ENCODE measurements at places on chromosomes 3 and 15. TPM values are rescaled to one million over a fixed set of nuclear protein-coding genes. Genes with fewer than 3 reads are reported as not detected.

The GNAT1 gene
- total RNA-seq, result not detected

The INSYN1 gene
- not detected for total RNA-seq

DNA sequence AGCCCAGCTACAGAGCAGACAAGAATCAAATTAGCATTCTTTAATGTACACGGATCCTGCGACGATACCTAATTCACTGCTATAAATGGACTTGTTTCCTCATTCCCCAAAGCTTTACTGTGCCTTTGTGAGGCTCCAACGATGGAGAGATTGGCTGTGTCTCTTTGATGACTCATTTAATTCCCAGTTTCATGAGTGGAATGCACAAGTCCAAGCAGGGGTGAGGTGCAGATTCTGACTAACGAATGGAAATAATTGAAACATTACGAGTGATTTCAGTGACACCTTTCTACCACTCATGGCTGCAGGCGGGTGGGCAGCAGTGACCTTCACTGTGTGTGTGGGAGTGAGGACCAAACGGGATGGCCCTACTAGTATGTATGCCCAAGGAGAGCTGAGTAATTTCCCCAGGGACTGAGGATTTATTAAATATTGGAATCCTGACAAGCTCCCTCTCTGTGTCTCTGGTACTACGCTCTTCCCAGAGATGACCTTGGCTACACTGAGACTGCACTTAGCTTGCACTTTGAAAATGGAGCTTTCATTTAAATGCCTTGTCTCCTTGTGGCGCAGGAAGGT lies 156.7 kb downstream of the CACNA2D3 start:
- DNase-seq, result no peak
- no peaks in the 10 kb centered on the region for H3K4me1 ChIP-seq
- no peaks in the 10 kb centered on the region for H3K36me3 ChIP-seq
- H3K27ac ChIP-seq, result no peak overlapping the region

GRCh38 chr3:66465587-66465986 lies 35.2 kb downstream of the LRIG1 start:
- peaks cover 14% of the 10 kb centered on the region for H3K36me3 ChIP-seq
- peaks cover 50% of the 10 kb centered on the region for H3K4me1 ChIP-seq
- no peak for DNase-seq
- H3K27me3 ChIP-seq, result no peaks in the 10 kb centered on the region
- H3K27ac ChIP-seq, result no peak overlapping the region
- no peak overlapping the region for H3K4me3 ChIP-seq

DNA sequence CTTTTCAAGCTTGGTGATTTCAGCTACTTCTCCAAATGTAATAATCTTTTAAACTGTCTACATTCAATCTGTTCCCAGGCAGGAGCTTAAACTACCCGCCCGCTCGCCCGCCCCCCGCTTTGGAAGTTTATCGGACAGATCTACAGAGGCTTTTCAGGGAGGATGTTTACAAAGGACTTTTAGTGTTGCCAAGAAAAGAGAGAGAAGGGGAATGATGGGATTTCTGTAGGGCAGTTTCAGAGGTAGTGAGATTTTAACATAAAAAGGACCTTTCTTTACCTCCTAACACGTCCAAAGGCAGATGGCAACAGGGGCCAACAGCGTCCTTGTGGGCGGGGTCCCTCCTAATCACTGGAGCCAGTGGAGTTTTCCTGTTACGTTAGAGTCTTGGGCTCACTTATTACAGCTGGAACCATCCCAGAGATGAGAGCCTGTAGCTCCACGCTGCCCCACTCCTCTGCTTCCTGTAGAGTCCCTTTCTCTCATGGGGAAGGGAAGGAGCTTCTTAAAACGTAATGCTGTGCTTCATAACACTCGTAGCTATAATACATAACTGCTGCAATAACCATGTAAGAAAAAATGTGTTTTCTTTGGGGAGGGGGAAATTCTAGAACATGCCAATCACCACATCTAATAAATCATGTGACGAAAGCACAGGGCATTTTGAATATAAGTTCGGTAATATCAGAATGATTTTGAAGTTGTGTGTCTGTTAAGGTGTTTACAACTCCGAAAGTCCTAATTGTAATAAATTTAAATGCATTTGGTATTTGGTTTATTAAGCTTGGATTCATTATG lies 30.9 kb downstream of the HES1 start:
- DNase-seq, result no peak
- peaks cover 8% of the 10 kb centered on the region for H3K27me3 ChIP-seq
- H3K36me3 ChIP-seq, result no peaks in the 10 kb centered on the region
- no peak overlapping the region for H3K27ac ChIP-seq
- no peak overlapping the region for H3K4me3 ChIP-seq

DNA sequence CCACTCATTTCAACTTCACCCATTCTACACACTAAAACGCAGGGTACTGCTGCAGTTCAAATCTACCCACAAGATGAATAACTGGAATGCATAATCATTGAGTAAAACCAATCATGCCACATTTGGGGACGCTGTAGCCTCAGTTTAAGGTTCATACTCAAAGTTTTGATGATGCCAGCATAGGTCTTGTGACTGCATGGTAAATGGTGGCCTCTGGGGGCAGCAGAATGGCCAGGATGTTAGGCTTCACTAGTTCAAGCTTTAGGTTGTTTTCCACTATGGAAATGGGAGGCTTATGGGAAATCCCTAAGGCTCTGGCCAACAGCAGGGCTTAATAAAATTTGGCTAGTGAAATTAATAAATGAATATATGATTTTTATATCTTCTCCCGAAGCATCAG lies 104.3 kb upstream of the TSC22D2 start:
- peak; percentile 26 for DNase-seq
- H3K27ac ChIP-seq, result no peak overlapping the region
- H3K27me3 ChIP-seq, result peaks cover 28% of the 10 kb centered on the region
- no peaks in the 10 kb centered on the region for H3K4me1 ChIP-seq
- H3K36me3 ChIP-seq, result no peaks in the 10 kb centered on the region
- H3K4me3 ChIP-seq, result no peak overlapping the region

The FGF12 gene
- not detected for total RNA-seq

GRCh38 chr15:69194025-69194827 lies 33.8 kb downstream of the GLCE start:
- no peak overlapping the region for H3K4me3 ChIP-seq
- H3K4me1 ChIP-seq, result peaks cover 3% of the 10 kb centered on the region
- H3K27me3 ChIP-seq, result no peaks in the 10 kb centered on the region
- no peak overlapping the region for H3K27ac ChIP-seq

DNA sequence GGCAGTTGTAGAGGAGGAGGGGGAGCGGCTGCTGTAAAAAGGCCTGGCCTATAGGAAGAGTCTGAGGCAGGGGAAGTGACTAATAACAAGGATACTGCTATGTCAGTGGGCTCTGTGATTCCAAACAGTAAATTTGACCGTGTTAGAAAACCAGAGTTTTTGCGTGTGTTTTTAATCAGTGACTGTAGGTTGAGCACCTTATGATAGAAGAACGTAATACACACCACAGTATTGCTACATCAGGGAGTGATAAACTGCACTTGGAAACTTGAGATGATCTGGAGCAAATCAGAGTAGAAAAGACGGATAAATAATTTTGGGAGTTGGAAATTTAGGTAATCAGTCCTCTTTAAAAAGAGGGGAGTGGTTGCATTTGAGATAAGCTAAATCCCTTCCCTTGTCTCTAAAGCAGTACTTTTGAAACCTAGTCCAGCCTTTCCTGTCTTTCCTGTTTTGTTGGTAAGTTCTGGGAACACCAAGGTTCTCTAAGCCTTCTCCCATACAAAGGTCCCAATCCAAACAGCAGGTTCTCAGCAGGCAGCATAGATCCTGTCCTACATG lies 130.5 kb upstream of the NR2E3 start:
- H3K27me3 ChIP-seq, result peaks cover 12% of the 10 kb centered on the region
- no peak overlapping the region for H3K4me3 ChIP-seq
- no peaks in the 10 kb centered on the region for H3K36me3 ChIP-seq
- H3K4me1 ChIP-seq, result peaks cover 15% of the 10 kb centered on the region
- no peak for DNase-seq
- no peak overlapping the region for H3K27ac ChIP-seq

DNA sequence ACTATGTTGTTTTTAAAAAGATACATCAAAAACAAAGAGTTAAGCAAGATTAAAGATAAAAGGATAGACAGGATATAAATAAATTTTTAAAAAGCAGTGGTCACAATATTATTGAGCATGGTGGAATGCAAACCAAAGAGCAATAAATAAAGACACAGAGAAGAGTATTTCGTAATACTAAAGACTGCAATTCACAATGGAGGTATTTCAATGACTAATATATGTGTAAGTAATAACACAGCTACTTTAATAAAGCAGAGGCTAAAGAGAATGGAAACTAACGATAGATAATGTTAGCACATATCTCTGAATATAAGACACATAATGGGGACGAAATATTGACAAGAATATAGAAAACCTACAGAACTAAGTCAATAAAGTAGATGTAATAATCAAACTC lies 219.6 kb downstream of the WDR72 start:
- H3K4me3 ChIP-seq, result no peak overlapping the region
- H3K27me3 ChIP-seq, result no peaks in the 10 kb centered on the region
- no peak overlapping the region for H3K27ac ChIP-seq

- no peaks in the 10 kb centered on the region for H3K4me1 ChIP-seq
- no peak overlapping the region for H3K4me3 ChIP-seq
- peak; percentile 29 for DNase-seq
These were observed 114.1 kb upstream of the DNAJC19 start for GRCh38 chr3:181103605-181104004.

DNA sequence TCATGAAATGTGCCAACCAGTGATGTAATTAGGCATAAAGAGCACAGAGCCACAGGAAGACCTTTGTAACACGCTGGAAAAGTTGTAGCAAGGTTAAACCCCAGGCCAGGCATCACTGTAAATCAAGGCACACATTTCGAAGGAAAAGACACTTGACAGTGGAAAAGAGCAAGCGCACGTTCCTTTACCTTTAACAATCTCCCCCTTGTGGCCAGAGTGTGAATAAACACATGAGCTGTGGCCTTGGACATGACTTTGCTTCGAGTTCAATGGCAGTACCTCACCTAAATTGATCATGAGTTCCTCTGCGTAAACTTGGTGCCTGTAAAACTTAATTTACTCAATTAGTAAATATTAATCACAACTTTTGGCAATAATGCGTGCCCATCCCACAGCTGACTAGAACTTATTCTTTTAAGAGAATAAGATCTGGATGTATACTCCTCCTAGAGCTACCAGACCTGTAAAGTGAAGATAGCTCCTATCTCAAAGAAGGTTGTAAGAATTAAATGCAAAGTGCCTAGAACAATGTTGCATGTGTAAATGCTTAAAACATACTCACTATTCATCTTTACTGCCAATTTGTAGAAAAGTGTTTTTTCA lies 757.0 kb upstream of the NECTIN3 start:
- no peak overlapping the region for H3K27ac ChIP-seq
- peaks cover 2% of the 10 kb centered on the region for H3K4me1 ChIP-seq
- DNase-seq, result peak; percentile 66
- H3K27me3 ChIP-seq, result no peaks in the 10 kb centered on the region

GRCh38 chr3:71662056-71662455 lies 63.1 kb downstream of the EIF4E3 start:
- no peak for DNase-seq
- no peaks in the 10 kb centered on the region for H3K27me3 ChIP-seq
- H3K36me3 ChIP-seq, result peaks cover 11% of the 10 kb centered on the region
- no peak overlapping the region for H3K27ac ChIP-seq
- H3K4me3 ChIP-seq, result no peak overlapping the region

GRCh38 chr3:189572249-189572648 lies 58.9 kb upstream of the TP63 start:
- no peak for DNase-seq
- no peak overlapping the region for H3K27ac ChIP-seq
- H3K4me1 ChIP-seq, result peaks cover 41% of the 10 kb centered on the region
- H3K27me3 ChIP-seq, result no peaks in the 10 kb centered on the region
- H3K36me3 ChIP-seq, result no peaks in the 10 kb centered on the region

- H3K4me3 ChIP-seq, result no peak overlapping the region
- H3K27ac ChIP-seq, result no peak overlapping the region
- no peaks in the 10 kb centered on the region for H3K36me3 ChIP-seq
These were observed 225.6 kb upstream of the ATP11B start for GRCh38 chr3:182567700-182568099.

DNA sequence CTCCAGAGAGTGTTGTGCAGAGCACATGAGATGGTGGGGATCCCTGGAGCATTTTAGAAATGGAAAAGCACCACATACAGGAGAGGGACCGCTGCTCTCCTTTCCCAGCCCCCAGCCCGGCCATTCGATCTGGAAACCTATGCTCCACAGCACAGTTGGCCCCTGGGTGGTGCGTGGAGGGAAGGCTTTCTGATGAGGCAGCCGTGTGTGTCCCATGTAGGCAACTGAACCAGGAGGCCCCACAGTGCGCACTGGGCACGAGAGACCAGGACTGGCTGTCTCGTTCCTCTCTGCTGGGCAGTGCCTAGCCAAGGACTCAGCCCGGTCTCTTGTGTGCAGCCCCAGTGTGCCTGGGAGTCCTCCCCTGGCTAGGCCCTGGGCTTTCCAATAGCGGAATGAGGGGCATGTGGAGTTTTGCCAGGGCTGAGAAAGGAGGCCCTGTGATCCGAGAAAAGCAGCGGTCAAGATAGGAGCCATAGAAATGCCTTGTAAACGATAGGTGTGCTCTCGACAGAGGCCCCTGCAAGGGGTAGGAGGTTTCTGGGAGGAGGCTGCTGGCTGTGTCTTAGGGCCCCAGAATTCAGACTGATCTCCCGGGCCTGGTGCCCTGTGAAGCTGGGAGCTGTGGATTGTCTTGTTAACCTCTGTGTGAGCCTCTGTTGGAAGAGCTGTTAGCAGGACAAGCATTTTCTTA lies 39.0 kb downstream of the CHDH start:
- H3K27ac ChIP-seq, result no peak overlapping the region
- no peak for DNase-seq
- H3K36me3 ChIP-seq, result no peaks in the 10 kb centered on the region
- H3K4me3 ChIP-seq, result no peak overlapping the region

DNA sequence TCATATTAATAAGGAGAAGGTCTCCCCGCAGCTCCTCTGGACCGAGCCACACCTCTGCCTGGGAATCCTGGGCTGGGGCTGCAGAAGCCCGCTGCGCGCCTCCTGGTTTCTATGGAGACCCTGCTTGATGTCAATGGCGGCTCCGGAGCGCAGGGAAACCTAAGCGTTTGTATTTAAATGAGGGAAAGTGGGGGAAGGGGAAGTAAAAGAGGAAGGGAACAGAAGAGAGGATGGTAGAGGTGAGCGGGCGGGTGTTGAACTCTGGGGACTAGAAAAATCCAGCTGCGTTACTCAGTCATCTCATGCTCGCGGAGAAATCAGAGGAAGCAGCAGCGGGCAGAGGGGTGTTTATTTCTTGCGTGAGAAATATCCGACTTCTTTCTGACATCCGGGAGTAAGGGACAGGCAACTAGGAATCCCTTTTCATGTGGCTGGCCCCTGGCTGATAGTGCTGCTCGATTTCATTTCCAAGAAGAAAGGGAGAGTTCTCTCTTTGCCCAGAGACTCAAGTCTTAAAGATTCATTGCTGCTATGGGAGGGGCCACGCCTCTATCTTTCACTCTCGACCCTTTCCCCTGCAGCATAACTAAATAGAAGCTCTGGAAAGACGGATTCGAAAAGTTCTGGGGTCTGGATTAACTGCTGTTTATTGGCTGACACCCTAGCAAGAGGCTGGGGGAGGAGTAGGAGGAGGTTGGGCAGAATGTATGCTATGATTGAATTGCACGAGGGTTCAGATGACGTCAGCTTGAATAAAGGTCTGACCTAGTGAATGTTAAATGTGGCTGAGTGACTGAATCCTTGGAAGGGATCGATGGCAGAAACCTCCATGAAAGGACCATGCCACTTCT lies 110.5 kb upstream of the GAP43 start:
- peaks cover 33% of the 10 kb centered on the region for H3K27me3 ChIP-seq
- H3K4me1 ChIP-seq, result peaks cover 20% of the 10 kb centered on the region
- no peaks in the 10 kb centered on the region for H3K36me3 ChIP-seq
- H3K27ac ChIP-seq, result no peak overlapping the region
- peak overlapping the region; percentile 83 for H3K4me3 ChIP-seq

The ASB7 gene
- 16.8 TPM for total RNA-seq

- H3K27ac ChIP-seq, result no peak overlapping the region
- no peak for DNase-seq
- peaks cover 2% of the 10 kb centered on the region for H3K36me3 ChIP-seq
- H3K27me3 ChIP-seq, result no peaks in the 10 kb centered on the region
- no peak overlapping the region for H3K4me3 ChIP-seq
These were observed 6.2 kb downstream of the ZDHHC3 start for GRCh38 chr3:44969828-44970179.
